ENCODE measurements at places on chromosomes 6 and 20.
A peak's percentile ranks its signal among the peaks of the same experiment; 100 is the strongest.

- DNase-seq: no peak
These were observed 566.6 kb upstream of the CITED2 start for GRCh38 chr6:139940741-139941729.

DNA sequence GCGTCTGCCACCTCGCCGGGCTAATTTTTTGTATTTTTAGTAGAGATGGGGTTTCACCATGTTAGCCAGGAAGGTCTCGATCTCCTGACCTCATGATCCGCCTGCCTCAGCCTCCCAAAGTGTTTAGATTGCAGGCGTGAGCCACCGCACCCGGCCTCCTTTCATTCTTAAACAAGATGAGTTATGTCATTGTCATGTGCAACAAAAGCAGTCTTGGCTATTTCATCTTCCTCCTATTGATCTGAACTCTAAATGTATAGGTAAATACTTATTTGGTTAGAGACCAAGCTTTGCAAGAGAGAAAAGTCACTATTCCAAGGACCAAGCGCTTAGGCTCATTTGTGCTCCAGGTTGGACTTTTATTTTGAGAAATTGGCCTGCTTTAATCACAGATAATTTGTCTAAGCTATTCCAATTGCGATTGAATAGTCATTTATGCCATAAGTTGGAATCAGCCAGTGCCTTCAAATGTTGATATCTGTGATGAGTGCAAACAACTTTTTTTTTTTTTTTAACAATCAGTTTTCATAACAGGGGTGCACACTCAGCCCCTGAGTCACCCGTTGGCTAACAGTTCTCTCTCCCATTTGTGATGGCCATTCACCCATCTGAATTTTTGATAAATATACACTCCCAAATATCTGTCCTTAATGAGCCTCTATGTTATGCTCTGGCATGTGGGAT lies 167.3 kb downstream of the BCAS1 start:
- DNase-seq: no peak

- no peak for DNase-seq
These were observed 52.4 kb downstream of the SYNJ2 start for GRCh38 chr6:158033751-158034702.

GRCh38 chr6:157813750-157814455 lies 9.1 kb upstream of the SNX9 start:
- DNase-seq: no peak

DNA sequence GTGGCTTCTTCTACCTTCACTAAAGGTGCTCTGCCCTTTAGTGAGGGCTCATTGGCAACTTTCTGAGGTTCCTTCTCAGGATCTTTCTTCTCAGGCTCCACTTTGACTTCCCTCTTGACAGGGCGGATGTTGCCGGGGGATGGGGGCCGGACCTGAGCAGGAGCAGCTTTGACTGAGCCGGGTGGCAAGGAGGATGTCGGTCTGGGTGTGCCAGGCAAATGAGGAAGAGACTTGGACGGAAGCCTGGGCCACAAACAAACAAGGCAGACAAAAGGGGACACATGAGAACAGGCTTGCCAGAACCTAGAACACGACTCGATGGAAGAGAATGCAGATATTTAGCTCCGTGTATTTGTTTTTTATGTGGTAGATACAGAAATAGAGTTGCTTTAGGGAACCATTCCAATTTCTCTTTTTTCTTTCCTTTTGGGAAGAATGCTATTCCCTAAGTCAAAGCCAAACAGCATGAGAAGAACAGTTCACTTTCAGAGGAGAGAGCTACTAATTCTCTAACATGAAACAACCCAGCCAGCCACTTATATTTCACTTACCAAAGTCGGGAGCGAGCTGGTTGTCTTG lies 76.2 kb upstream of the BCLAF1 start:
- DNase-seq: peak; percentile 38

GRCh38 chr6:169296622-169297021 lies 43.0 kb upstream of the THBS2 start:
- no peak for DNase-seq

GRCh38 chr20:3406481-3407039 lies 909 bp downstream of the DNAAF9 start:
- DNase-seq: no peak

- DNase-seq: no peak
These were observed 6.7 kb downstream of the PHACTR2 start for GRCh38 chr6:143684486-143684885.

GRCh38 chr6:146915671-146916127 lies 288.5 kb upstream of the STXBP5 start:
- no peak for DNase-seq

DNA sequence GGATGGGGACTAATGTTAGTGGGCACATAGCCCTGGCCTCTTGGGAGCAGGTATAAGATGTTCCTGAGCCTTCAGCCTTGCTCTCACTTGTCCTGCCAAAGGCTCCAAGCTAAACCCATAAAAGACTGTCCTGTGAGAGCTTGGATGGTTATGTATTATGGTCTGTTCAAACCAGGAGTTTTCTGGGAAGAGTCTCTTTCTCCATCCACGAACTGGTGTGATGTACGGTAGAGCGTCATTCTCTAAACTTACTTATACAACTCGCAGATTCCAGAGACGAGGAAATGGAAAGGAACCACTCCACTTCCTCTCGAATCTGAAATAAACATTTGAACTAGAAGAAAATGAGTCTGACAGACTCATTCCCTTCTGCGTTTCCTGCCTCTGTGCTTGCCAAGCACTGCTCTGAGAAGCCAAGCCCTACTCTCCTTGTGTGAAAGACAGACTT lies 5.3 kb downstream of the SOBP start:
- no peak for DNase-seq

DNA sequence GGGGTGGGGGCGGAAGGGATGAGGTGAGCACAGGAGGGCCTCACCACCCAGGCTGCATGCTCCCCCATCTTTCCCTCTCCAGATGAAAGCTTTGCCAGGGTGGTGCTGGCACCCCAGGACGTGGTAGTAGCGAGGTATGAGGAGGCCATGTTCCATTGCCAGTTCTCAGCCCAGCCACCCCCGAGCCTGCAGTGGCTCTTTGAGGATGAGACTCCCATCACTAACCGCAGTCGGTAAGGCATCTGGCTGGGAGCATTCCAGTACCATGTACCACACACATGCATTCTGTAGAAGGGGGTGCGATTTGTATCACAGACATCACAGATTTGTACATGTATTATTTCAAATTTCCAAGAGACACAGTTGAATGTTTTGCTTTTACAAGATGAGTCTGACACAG lies 40.6 kb upstream of the SRF start:
- DNase-seq: no peak

Measured in GF-D8 (cell line).